ENCODE measurements at places on chromosomes 1 and 21.

- DNase-seq, result no peak
These were observed 42.6 kb upstream of the HMGB4 start for GRCh38 chr1:33821291-33821690.

- DNase-seq, result no peak
These were observed 74.4 kb downstream of the HMCN1 start for GRCh38 chr1:185808631-185809030.

- DNase-seq, result no peak
These were observed 215.8 kb upstream of the GREM2 start for GRCh38 chr1:240827786-240828185.

DNA sequence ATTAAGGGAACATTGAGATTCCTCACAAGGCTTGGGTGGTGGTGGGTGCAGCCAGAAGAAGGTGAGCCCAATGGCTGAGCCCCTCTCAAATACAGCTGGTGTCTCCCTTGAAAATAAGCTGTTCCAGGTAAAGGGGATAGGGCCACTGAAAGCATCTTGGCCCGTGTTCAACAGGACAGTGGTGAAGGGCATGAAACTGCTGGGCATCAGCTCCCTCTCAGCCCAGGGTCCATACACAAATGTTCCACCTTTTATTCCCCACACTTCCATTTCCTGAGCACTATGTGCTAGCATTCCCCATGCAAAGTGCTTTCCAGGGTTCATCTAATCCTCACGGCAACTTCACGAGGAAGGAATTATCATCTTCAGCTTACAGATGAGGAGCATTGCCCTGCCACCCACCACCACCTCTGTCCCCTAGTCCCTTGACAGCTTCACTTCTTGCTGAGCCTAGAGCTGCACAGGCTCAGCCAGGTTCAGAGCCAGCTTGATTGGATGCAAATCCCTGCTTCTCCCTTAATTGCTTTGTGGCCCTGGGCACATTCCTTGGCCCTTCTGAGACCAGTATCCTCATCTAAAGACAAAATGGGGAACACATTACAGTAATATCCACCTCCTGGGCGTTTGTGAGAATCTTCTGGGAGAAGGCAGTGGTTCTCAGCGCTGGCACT lies 9.6 kb downstream of the TAGLN2 start:
- no peak for DNase-seq

DNA sequence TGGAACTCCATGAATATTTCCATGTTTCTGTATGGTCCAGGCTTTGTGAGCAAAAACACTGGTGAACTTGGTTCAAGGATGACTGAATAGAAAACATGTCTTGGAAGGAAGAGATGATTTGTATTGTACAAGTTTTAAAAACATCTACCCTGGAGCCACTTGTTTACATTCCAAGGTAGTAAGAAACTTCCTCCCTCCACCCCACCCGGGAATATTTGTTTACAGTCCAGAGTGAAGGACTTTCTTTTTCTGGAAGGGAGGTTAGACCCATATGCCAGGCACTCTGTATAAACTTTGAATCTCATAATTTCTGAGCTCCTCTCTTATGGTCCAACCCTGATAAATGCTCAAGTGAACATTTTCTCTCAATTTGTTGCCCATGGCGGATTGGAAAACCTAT lies 323.3 kb upstream of the LYPLAL1 start:
- no peak for DNase-seq

GRCh38 chr1:2640626-2641025 lies 7.8 kb upstream of the MMEL1 start:
- no peak for DNase-seq

- DNase-seq, result no peak
These were observed 37.4 kb upstream of the A3GALT2 start for GRCh38 chr1:33358114-33358794.

DNA sequence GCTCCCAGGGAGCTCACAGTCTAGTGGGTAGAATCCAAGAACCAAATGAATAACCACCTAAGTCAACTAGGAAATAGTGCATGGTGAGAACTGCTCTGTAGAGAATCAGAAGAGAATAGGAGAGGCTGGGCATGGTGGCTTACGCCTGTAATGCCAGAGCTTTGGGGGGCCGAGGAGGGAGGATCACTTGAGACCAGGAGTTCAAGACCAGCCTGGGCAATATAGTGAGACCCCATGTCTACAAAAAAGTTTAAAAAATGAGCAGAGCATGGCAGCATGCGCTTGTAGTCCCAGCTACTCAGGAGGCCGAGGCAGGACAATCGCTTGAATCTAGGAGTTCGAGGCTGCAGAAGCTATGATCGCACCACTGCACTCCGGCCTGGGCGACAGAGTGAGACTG lies 122.3 kb upstream of the IRF2BP2 start:
- no peak for DNase-seq

DNA sequence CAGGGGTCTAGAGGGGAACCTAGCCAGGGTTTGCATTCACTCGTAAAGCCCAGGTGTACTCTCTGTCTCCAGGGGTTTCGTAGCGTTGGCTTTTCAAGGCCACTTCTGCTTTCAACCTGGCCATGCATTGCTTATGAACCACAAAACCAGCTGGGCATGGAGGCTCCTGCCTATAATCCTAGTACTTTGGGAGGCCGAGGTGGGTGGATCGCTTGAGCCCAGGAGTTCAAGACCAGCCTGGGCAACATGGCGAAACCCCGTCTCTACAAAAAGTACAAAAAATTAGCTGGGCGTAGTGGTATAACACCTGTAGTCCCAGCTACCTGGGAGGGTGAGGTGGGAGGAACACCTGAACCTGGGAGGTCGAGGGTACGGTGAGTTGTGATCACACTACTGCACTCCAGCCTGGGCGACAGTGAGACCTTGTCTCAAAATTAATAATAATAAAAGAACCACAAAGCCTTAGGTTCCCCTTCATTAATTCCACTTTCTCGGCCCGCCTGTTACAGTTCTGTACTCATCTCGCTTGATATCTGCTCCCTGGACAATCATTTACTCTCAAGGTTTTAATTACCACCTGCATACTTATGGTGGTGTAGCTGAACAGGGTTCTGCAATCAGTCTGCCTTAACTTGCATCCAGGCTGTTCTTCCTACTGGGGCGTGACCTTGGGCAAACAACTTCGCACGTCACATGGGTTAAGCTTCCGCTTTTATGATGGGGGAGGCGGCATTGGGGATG lies 6.1 kb downstream of the SLC16A4 start:
- DNase-seq, result no peak

- DNase-seq, result no peak
These were observed 402.6 kb downstream of the SIPA1L2 start for GRCh38 chr1:232227306-232227705.

DNA sequence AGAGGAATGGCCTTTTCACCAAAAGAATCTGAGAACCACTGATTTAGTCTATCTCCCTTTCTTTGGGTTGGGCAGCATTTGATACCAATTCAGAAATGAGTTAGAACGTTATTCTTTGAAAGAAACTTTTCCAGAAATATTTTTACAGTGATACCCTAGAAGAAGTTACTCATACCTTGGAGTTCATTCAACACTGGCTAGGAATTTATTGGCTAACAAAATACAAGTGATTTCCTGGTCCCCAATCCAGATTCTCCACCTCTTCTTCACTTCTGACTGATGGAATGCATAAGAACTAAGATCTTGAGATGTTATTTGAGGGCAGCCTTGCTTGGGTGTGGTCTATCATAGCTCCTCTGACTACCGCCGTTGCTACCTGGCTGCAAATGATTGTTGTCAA lies 9.4 kb downstream of the C1orf162 start:
- DNase-seq, result no peak

GRCh38 chr1:203522237-203522636 lies 28.3 kb downstream of the OPTC start:
- no peak for DNase-seq

DNA sequence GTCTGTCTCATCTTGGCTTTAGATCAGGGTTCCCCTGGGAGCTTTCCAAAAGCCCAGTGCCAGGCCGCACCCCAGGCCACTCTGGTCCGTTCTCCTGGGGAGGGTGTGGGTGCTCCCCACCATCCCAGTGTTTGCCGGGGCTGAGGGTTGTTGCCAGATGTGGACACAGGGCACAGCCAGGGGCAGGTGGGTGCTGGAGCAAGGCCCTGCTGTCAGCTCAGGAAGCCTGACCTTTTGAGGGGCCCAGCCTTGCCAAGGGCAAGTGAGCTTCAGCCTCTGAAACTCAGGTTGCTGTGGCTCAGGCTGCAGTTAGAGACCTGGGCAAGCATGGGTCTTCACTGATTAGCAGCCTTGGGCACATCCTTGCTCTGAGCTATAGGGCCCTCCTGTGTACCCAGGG lies 22.8 kb upstream of the ZBTB21 start:
- no peak for DNase-seq

DNA sequence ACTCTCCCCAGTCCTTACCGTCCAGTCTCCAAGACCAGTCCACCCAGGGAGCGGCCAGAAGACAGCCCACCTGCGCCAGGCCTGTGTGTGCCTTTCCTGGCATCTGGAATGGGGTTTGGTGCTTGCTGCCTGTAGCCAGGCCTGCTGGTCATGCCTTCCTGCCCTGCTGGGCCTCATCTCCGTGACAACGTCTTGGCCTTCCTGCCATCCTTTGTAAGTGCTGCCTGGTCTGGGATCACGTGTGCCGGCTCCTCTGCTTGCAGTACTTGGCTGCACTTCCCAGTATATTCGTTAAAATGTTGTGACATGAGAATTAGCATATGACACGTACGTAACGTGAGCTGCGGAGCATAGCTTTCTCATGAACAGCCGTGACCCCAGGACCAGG lies 145.3 kb upstream of the COL6A1 start:
- DNase-seq, result no peak

- DNase-seq, result no peak
These were observed 83.5 kb upstream of the HIVEP3 start for GRCh38 chr1:42002220-42002619.

DNA sequence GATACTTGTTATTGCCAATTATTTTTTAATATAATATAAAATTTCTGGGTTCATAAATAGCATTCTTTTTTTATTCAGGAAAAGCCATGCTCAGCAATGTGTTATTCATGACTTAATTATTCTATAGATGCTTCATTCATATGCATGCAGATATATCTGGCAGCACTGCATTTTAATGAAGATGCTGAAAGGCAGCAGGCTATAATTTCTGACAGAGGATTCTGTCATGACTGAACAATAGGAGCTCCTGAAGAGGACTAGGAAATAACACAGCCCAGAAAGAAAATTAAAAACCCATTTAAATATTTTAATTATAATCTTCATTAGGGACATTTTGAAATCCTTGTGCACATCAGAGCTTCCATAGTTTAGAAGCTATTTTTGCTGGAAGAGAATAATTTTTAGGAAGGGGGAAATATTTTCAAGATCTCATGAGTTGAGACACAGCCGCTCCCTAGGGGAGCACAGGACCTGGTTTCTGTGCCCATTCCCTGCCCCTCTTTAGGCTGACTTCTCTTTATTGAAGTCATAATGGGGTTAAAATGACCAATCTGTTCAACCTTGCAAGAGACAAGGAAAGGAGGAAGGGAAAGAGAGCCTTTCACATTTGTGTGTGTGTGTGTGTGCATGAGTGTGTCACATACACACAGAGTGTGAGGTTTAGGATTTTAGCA lies 83.9 kb downstream of the RPE65 start:
- no peak for DNase-seq

GRCh38 chr1:238177960-238178645 lies 287.4 kb upstream of the ZP4 start:
- DNase-seq, result no peak

GRCh38 chr21:45152265-45152746 lies 77.9 kb downstream of the ADARB1 start:
- peak; percentile 38 for DNase-seq

GRCh38 chr1:244316407-244316806 lies 135.3 kb downstream of the ADSS2 start:
- DNase-seq, result no peak

DNA sequence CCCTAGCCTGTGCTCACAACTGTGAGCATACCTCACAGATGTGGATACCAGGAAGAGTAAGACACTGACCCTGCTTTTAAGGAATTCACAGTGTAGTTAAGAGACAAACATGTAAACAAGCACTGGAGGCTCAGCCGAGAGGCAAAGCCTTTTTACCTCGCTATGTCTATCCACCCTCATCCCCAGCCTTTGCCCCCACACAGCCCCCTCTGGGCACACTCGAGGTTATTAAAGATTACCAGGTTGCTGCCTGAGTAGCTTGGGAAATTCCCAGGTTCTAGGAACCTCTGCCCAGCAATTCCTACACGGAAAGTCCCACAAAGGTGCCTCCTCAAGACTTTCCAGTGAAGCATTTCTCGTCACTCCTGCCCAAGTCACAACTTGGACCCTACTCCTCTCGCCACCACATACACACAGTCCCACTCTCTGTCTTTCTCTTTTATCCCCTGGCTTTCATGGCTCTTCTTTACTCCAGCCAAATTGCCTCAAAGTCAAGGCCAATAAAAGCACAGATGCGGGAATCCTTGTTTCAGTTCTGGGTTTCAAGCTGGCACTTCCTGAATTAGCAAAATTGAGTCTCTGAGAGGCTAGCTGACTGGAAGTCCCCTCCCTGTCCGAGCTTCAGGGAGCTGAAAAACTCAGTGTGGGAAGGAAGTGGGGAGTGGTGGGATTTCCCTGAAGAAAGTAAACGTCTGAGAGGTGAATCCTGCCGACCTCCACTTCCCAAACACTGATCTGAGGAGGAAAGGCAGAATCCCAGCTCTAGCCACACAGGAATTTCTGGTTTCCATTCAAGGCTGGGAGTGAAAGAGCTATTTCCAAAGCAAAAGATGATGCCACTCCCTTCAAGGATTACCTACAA lies 7.6 kb downstream of the DENND2D start:
- no peak for DNase-seq

GRCh38 chr1:12178511-12178910 lies 11.7 kb downstream of the TNFRSF1B start:
- no peak for DNase-seq

DNA sequence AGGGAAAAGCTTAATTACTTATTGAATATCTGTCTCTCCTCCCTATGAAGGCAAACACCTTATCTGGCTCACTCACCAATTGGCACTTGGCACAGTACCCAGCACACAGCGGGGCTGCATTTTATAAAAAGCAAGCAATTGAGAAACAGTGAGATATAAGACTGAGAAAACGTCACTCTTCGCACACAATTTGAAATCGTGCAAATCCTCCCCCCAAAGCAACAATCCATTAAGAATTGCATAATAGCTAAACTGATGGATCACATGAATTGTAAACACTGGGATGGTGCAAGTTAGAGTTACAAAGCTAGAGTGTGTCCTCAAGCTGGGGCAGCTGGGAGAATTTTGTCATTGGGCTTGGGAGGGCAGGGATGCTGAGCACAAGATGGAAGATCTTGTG lies 27.1 kb downstream of the PRDX6 start:
- no peak for DNase-seq

GRCh38 chr1:109850194-109850593 lies 60.5 kb upstream of the CSF1 start:
- DNase-seq, result no peak
